ENCODE measurements at places on chromosomes 1 and 21.

GRCh38 chr1:204725821-204726448, 40.4 kb upstream of the LRRN2 start:
- no peak for DNase-seq

DNA sequence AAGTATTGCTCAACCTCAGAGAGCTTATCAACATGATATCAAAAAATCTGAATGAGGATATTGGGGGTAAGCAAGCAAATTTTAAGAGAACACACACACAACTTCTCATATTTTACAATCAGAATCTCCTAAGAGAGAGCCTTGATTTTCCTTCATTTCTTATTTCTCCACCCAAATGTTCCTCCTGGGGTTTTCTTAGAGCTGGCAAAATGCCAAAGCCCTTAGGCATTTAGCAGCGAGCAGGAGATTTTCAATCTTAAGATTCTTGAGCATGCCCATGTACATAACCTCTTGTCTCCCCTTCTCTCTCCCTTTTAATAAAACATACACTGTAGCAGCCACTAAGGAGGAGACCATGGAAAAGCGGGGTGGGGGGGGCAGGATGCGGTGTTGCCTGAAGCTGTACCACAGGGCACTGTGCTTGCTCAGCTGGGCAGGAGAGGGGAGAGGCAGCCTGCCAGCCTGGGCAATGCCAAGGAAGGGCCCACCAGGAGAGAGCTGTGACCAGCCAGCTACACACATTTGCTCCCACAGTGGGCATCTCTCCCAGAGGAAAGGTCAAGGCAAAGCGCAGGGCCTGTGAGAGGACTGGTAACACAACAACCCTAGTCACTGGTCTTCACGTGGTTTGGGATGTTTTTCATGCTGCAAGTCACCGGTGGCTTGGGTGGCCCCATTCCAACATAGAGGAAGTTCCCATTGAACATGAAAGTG, 4.3 kb downstream of the BRINP2 start:
- no peak for DNase-seq

DNA sequence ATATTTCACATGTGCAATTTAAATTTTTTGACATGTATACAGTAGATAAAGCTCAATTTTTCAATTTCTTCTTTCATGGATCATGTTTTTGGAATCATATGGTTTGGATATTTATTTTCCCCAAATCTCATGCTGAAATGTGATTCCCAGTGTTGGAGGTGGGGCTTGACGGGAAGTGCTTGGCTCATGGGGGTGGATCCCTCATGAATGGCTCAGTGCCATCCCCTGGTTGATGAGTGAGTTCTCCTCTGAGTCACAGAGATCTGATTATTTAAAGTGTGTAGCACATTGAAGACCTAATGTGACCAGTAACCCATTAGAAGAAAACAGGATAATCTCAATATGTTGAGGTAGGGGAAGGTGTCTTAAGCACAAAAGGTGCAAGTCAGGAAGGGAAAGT, 9.1 kb upstream of the IFI16 start:
- peak; percentile 88 for DNase-seq

DNA sequence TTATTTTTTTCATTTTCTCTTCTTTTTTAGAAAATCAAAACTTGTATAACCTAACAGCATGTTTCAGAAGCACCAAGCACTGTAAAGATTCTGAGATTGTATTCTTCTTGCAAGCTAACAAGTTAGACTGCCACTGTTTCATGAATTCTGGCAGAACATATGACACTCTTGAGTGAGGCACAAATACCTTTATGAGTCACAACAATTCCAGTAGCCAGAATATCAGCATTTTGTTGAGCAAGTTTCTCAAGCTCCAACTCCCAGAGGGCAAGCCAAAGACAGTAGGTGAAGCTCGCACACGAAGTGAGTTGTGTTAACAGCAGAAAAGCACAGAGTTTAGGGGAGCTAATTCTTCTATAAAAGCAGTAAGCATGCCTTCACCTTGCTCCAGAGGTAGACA, 268.8 kb upstream of the NCAM2 start:
- DNase-seq = no peak

DNA sequence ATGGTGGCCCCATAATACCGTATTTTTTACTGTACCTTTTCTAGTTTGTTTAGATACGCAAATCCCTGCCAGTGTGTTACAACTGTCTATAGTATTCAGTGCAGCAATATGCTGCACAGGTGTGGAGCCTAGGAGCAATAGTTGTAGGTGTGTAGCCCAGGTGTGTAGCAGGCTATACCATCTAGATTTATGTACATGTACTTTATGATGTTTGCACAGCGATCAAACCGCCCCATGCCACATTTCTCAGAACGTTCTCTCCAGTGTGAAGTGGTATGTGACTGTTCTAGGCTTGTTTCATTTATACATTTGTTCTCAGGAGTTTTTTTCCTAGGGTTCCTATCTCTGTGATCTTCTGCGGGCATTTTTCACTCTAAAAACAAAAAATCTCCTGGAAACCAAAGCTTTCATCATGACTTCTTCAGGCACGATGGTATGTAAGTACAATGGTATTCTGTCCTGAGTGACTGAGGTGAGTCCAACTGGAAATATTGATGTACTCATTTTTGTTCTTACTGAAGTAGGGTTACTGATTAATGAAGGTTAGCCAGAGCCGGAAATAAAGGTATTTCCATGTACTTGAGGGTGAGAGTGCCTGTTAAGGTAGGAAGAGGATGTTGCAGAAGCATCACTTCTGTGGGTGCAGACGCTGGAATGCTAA, 153.0 kb downstream of the GABPA start:
- no peak for DNase-seq

GRCh38 chr1:238052496-238053266, 162.0 kb upstream of the ZP4 start:
- no peak for DNase-seq

DNA sequence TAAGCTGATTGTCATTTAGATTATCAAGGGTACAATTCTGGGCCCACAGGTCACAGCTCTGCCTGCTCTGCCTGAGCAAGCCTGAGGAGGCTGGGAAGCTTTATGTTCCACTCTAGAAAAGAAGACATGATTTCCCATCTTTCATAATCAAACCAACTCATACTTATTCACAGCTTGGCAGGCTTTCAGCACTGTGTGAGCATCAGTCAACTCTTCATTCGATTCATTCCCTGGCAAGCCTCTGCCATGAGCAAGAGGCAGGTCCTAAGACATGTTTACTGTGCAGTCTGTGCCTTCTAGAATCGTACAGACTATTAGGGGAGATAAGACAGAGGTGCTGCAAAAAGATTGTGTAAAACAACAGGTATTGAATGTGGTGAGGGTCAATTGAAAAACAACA, 24.5 kb upstream of the KIRREL1 start:
- peak; percentile 75 for DNase-seq

GRCh38 chr1:183431840-183432547, 13.8 kb upstream of the NMNAT2 start:
- DNase-seq = no peak

- DNase-seq = peak; percentile 37
These were observed 232.5 kb upstream of the TMEM51 start for GRCh38 chr1:14921057-14921456.

GRCh38 chr1:3410142-3410925, 44.1 kb upstream of the ARHGEF16 start:
- DNase-seq = peak; percentile 10

DNA sequence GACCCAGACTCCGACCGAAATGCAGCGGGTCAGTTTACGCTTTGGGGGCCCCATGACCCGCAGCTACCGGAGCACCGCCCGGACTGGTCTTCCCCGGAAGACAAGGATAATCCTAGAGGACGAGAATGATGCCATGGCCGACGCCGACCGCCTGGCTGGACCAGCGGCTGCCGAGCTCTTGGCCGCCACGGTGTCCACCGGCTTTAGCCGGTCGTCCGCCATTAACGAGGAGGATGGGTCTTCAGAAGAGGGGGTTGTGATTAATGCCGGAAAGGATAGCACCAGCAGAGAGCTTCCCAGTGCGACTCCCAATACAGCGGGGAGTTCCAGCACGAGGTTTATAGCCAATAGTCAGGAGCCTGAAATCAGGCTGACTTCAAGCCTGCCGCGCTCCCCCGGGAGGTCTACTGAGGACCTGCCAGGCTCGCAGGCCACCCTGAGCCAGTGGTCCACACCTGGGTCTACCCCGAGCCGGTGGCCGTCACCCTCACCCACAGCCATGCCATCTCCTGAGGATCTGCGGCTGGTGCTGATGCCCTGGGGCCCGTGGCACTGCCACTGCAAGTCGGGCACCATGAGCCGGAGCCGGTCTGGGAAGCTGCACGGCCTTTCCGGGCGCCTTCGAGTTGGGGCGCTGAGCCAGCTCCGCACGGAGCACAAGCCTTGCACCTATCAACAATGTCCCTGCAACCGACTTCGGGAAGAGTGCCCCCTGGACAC, 534 bp downstream of the C1orf56 start:
- DNase-seq = peak; percentile 72

DNA sequence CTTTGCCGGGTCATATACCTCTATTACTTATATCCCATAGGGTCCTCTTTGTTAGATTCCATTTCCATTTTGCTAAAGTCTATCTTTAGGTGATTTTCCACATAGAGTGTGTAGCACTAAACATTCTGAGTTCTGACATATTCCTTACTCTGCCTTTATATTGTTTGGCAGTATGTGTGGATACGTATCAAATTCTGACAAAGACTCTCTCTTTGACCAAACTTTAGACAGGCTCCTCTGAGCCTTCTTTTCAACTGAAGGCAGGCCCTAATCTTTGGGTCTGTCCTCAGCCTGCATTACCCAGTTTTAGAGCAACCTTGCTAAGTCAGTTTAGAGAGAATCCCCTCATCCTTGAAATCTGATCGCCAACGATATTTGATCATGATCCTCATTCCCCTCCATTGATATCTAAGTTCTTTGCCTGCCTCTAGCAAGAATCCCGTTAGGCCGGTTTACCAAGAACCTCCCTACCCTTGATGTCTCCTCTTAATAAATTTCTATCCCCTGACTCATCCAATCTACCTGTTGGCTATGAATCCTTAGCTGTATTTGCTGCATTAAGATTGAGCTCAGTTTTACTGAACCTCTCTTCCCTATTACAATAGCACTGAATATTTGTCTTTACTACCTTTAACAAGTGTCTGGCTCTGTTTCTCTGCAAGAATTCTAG, 10.4 kb upstream of the PPT1 start:
- no peak for DNase-seq

DNA sequence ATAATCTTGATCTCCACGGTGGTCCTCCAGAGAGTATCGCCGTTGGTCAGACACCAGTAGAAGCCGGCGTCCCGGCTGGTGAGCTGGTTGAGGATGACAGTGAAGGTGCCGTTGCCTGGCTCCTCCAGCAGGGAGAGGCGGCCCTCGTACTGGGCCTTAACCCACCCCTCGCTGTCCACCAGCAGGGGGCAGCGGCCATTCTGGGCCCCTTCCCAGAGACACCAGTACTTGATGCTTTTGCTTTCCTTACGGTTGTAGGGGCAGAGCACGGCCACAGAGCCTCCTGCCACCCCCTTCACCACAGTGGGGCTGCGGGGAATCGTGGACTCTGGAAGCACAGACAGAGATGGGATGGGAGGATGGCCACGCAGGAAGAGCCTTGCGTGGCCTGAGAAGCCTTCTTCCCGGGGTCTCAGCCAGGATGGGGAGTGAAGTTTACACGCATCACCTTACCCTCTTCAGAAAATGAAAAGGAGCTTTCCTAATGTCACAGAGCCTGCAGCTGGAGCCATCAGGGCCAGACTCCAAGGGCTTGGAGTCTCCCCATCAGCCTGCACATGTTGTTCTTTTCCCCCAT, 10.7 kb downstream of the PIGR start:
- peak; percentile 81 for DNase-seq

GRCh38 chr1:53367503-53368313, 39.8 kb upstream of the LRP8 start:
- peak; percentile 59 for DNase-seq

DNA sequence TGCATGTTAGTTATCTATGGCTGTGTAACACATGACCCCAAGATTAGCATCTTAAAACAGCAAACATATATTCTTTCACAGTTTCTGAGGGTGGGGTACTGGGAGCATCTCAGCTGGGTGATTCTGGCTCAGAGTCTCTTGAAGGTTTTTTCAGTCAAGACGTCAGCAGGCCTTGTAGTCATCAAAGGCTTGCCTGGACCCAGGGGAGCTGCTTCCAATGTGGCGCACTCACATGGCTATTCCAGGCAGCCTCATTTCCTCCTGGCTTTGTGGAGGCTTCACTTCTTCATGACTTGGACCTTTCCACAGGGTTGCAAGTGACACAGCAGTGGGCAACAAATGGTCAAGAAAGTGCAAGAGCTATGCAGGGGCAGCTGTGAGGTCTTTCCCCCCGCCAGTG, 114.7 kb downstream of the ACTL8 start:
- DNase-seq = no peak

DNA sequence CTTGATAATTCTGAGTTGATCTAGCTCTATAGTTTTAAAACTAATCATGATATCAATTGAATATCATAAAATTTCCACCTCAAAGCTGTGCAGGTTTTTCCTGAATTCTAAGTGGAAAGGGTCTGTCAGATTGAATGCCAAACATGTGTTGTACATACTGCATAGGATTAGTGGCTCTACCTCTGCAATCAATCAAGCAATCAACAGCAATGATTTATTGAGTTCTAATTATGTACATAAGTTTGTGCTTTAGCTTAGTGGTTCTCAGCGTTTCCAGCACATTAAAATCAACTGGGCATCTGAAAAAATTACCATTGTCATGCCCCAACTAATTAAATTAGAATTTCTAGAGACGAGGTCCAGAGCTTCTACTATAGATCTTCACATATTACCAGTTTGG, 251.5 kb downstream of the BACH1 start:
- no peak for DNase-seq

DNA sequence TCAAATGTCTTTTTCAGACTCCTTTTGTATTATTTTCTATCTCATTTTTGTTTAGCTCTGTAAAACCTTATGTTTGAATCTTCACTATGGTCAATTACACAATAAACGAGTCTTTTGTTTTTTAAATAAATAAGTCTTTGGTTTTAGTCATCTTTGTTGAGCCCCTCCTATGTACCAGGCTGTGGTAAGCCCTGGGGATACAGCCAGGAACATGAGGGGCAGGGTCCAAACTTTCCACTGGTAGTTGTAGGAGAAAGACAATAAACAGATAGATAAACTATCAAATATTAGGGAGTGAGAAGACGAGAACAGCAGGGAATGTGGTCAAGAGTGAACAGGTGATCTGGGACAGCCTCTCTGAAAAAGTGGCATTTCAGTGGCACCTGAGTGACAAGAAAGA, 186.6 kb downstream of the ZNF281 start:
- no peak for DNase-seq

GRCh38 chr1:8862528-8862927, 16.0 kb downstream of the ENO1 start:
- DNase-seq = peak; percentile 30

- DNase-seq = no peak
These were observed 9.4 kb downstream of the NCSTN start for GRCh38 chr1:160352555-160352954.

DNA sequence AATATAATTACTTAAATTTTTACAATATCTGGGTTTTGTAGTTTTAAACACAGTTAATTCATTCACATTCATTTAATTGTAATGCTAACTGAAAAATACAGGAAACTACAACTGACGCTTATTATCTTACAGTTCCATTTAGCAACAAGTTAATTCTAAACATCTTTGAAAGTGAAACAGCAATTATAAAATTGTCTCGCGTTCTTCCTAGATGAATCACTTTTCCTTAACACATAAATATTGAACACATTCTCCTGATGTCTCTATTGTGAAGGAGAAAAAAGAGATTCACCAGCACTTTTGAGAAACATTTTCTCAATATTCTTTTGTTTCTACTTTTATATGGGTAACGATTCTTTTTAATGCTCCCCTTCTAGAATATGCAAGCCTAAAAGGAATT, 6.4 kb downstream of the PTGFR start:
- no peak for DNase-seq

- no peak for DNase-seq
These were observed 1252.1 kb upstream of the ADGRL4 start for GRCh38 chr1:80258659-80259058.
